ENCODE measurements at places on chromosomes 16 and 17. TPM values are rescaled to one million over a fixed set of nuclear protein-coding genes. Genes with fewer than 3 reads are reported as not detected.

- no peaks in the 10 kb centered on the region for H3K36me3 ChIP-seq
- H3K4me3 ChIP-seq: peak overlapping the region; percentile 69
- peaks cover 40% of the 10 kb centered on the region for H3K4me1 ChIP-seq
- H3K27ac ChIP-seq: peak overlapping the region; percentile 91
- DNase-seq: peak; percentile 90
These were observed 1.7 kb downstream of the HEXIM1 start for GRCh38 chr17:45149669-45150664.

The SRR gene
- total RNA-seq: 25.4 TPM

DNA sequence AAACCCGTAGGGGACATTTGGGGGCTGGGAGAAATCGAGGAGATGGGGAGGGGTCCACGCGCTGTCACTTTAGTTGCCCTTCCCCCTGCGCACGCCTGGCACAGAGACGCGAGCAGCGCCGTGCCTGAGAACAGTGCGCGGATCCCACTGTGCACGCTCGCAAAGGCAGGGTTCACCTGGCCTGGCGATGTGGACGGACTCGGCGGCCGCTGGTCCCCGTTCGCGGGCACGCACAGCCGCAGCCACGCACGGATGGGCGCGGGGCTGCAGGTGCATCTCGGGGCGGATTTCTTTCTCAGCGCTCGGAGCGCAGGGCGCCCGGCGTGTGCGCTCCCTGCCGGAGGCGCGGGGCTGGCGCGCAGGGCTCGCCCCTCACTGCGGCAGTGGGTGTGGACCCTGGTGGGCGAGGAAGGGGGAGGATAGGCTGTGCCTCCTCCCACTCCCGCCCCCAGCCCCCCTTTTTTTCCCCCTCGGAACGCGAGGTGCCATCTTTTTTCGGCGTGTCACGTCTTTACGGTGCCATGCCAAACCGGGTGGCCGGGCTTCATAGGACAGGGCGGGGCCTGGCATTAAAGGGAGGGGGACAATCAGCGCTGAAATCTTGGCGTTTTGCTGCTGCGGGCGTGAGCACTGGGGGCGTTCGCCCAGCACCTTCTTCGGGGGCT is 1.1 kb downstream of the MAPT start:
- peaks cover 15% of the 10 kb centered on the region for H3K4me1 ChIP-seq
- DNase-seq: no peak
- H3K27ac ChIP-seq: no peak overlapping the region

The EVPL gene
- total RNA-seq: 0.61 TPM

The GNAO1 gene
- 3.9 TPM for total RNA-seq

The COX6A2 gene
- total RNA-seq: not detected

- no peak for DNase-seq
- H3K27me3 ChIP-seq: no peaks in the 10 kb centered on the region
- no peak overlapping the region for H3K27ac ChIP-seq
These were observed 51.6 kb downstream of the NUP93 start for GRCh38 chr16:56781528-56781961.

The DRC3 gene
- total RNA-seq: 0.17 TPM

DNA sequence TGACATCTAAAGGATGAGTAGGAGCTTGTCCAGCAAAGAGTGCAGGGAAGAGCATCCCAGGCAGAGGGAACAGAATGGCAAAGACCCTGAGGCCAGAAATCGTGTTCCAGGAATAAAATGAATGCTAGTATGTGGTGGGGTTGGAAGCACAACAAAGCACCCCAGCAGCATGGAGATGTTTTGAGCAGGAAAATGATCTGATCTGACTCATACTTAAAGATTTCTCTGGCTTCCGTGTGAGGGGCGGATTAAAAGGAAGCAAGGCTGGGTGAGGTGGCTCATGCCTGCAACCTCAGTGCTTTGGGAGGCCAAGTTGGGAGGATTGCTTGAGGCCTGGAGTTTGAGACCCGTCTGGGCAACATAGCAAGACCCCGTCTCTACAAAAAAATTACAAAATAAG is 2.3 kb downstream of the SLC5A11 start:
- no peaks in the 10 kb centered on the region for H3K27me3 ChIP-seq
- no peak for DNase-seq
- no peak overlapping the region for H3K27ac ChIP-seq
- H3K4me1 ChIP-seq: no peaks in the 10 kb centered on the region

DNA sequence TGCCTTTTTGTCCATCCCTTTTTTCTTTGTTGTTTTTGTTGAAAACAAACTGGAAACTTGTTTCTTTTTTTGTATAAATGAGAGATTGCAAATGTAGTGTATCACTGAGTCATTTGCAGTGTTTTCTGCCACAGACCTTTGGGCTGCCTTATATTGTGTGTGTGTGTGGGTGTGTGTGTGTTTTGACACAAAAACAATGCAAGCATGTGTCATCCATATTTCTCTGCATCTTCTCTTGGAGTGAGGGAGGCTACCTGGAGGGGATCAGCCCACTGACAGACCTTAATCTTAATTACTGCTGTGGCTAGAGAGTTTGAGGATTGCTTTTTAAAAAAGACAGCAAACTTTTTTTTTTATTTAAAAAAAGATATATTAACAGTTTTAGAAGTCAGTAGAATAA is 4.9 kb downstream of the SOX9 start:
- no peak overlapping the region for H3K27ac ChIP-seq
- no peak for DNase-seq
- no peaks in the 10 kb centered on the region for H3K36me3 ChIP-seq
- peaks cover 23% of the 10 kb centered on the region for H3K27me3 ChIP-seq
- peaks cover 6% of the 10 kb centered on the region for H3K4me1 ChIP-seq

DNA sequence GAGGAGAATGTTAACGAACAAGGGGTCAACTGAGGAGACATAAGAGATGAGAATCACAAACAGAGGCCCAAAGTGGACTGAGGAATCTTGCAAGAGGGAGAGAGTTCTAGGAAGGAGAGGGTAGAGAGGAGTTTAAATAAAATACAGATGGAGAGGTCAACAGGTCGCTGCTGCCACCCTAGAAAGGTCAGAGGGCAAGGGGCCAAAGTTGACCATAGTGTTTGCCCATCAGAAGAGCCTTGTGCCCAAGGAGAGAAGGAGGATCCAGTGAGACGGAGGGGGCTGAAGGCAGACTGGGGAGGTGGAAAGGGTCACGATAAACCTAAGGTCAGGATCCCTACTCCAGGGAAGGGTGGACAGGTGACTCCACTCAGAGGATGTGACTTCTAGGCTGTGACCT is 6.9 kb upstream of the ITGA3 start:
- DNase-seq: no peak
- H3K36me3 ChIP-seq: no peaks in the 10 kb centered on the region
- no peak overlapping the region for H3K4me3 ChIP-seq

GRCh38 chr16:53111078-53111791 is 56.4 kb downstream of the CHD9 start:
- no peaks in the 10 kb centered on the region for H3K36me3 ChIP-seq
- no peaks in the 10 kb centered on the region for H3K27me3 ChIP-seq
- H3K4me3 ChIP-seq: no peak overlapping the region
- no peak for DNase-seq
- no peak overlapping the region for H3K27ac ChIP-seq

GRCh38 chr17:18250708-18251107 is 7.8 kb downstream of the FLII start:
- no peak overlapping the region for H3K27ac ChIP-seq
- H3K4me3 ChIP-seq: no peak overlapping the region
- no peaks in the 10 kb centered on the region for H3K27me3 ChIP-seq
- no peak for DNase-seq
- peaks cover 25% of the 10 kb centered on the region for H3K4me1 ChIP-seq

DNA sequence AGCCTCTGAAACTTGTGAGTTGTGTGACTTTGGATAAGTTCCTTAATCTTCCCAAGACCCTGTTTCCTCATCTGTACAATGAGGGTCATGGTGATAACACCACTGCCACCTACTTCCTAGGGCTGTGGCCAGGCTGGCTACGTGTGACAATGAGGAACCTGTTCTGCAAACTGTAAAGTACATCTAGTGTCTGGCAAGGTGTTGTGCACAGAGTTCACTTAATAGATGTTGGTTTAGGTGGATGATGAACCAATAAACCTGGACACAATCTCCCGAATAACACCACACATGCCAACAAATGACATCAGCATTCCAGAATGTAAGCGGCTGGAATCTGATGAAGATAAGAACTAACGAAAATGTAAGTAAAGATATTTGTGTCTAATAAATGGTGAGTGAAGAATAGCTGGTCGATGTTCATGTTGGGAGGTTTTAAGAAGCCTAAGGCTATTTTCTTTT is 82.3 kb downstream of the MARCHF10 start:
- H3K36me3 ChIP-seq: no peaks in the 10 kb centered on the region
- no peak overlapping the region for H3K27ac ChIP-seq
- H3K4me1 ChIP-seq: peaks cover 5% of the 10 kb centered on the region

The LRRC36 gene
- 4.7 TPM for total RNA-seq

The ERBB2 gene
- total RNA-seq: 14.5 TPM
